Stimulated activated CD8-positive, alpha-beta memory T cell treated with anti-CD3 and anti-CD28 coated beads, Interleukin-7, amount 100 ng/mL, for 24 hours (primary cell): ENCODE measurements at places on chromosomes 3 and 15.

DNA sequence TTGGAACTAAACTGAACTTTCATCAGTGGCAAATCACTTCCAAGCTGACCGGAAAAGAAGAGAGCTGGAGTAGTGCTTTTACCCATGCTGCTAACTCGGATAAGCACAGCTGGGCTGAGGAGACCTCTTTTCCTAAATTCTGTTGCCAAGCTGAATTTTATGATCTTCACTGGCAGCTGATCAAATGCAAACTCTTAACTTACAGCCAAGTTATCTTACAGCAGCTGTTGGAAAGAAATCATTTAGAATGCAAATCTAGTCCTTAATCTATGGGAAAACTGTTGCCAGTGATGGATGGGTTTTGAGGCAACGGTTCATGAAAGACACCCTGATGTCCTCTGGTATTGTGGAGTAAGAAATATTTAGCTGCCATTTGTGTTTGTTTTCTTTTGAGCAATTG is 216.5 kb downstream of the ZNF385D start:
- no peak for DNase-seq

- DNase-seq: no peak
Observed at GRCh38 chr3:170638988-170639387, 53.1 kb upstream of the SLC7A14 start.

- DNase-seq: peak; percentile 47
Observed at GRCh38 chr3:48661501-48662144, 1.1 kb downstream of the CELSR3 start.

- no peak for DNase-seq
Observed at GRCh38 chr15:47720555-47720954, 3.2 kb downstream of the SEMA6D start.

DNA sequence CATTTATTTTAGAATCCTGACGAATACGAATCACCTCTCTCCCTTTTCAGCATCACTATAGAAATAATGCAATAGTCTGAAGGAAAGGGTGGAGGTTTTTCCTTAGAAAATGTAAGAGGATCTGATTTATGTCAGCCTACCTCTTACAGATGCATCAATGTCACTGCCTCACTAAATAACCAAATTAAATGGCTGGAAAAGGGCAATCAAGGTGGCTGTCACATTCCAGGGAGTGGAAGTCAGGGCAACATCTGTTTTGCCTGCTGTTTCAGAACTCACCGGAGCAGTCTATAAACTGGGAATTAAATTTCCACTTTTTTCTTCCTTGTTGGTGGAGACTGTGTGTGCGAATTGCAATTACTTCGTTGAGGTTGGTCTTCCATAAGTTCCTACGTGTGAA is 299.3 kb upstream of the PDZRN3 start:
- DNase-seq: no peak

GRCh38 chr3:17915341-17915740 is 172.9 kb upstream of the TBC1D5 start:
- no peak for DNase-seq

- no peak for DNase-seq
Observed at GRCh38 chr3:79810581-79810980, 42.8 kb upstream of the ROBO1 start.

- DNase-seq: no peak
Observed at GRCh38 chr15:23095796-23096195, 40.8 kb downstream of the GOLGA6L1 start.

GRCh38 chr3:109023656-109024254 is 70.1 kb upstream of the GUCA1C start:
- DNase-seq: peak; percentile 2

- DNase-seq: no peak
Observed at GRCh38 chr3:8954938-8955763, 8.1 kb downstream of the RAD18 start.

GRCh38 chr3:114079761-114080160 is 23.2 kb downstream of the QTRT2 start:
- no peak for DNase-seq

DNA sequence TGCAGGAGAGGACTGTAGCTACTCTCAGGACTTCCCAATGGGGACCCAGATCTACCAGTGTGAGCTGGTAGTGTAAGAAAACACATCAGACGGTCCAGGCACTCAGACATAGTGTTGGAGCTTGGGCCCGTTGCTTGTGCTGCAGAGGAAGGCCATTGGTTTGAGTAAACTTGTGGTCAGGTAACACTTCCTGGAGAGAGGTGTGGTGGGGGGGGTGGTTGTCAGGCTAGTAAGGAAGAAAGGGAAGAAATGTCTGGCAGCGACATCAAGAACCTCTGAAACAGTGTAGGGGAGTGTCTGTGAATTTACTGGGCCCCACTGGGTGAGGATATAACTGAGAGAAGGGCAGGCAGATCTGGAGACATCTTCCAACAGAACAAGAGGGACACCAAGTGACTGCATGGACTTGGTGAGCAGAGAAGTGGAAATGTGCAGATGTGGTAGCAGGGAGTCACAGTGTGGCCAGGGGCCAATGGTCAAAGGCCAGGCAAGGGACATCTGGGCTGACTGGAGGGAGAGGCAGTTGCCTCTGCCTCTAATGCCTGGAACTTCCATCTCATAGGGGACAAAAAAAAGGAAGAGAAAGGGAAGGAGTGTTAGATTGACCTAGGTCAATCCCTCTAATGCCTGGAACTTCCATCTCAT is 63.7 kb upstream of the MRPS22 start:
- no peak for DNase-seq

GRCh38 chr3:118637846-118638245 is 396.8 kb downstream of the IGSF11 start:
- no peak for DNase-seq

DNA sequence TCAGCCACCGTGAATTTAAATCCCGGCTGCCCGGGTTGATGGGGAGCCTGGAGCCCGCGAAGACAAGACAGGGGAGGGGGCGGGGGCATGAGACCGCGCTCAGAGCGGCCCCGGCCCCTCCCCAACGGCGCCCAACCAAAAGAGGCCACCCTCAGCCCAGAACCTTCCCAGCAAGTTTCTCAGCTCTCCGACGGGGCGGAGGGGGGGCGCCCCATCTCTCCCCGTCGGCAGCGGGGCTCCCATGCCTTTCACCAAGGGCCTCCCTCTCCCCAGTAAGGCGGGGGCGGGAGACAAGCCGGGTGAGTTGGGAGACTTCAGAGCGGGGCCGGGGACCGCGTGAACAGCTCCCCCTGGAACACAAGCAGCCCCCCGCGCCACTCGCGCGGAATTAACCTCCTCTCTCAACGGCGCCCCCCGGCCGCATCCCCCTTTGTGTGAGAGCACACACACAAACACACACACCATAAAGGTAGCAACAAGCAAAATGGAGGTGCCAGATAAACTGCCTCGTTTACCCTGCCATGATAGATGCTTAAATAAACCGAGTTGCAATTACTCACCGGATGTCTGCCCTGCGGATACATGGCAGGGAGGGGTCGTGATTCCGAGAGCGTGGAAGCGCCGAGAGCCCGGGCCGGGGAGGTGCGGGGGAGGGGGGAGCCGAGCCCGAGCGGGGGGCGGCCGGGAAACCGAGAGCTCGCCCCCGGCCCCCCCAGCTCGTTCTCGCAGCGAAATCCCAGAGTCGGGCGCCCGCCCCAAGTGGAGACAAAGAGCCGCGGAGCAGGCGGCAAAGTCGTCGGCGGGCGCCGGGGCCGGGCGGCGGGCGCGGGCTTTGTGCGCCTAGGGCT is 1.3 kb downstream of the TLE3 start:
- DNase-seq: peak; percentile 21

DNA sequence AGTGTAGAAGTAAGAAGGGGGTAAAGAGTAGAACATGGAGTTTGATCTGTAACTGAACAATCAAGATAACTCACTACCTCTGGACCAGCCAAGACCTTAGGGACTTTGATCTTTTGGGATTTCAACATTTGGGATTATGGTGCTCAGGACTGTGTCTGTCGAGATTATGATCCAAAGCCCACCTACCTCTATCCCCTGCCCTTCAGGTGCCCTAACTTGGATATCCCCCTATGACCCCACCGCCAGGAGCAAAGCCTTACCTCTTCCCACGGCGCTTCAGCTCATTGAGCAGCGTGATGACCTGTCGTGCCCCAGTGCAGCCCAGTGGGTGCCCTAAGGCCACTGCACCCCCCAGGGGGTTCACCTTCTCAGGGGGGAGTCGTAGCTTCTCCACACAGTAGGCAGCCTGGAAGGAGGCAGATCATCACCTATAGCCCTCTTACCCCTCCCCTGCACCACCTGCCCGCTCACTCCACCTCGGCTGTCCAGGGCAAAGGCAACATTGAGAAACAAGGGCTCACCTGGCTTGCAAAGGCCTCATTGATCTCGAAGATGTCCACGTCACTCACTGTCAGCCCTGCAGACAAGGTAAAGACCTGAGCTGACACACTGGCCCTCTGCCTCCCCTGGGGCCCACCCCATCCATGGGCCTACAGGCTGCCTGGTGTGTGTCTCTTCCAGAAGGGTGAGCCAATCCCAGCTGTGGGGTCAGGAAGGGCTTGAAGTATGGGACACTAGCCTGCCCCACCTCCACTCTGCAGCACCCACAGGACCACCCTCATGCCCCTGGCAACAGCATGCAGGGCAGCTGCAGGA is 11.4 kb downstream of the ACAA1 start:
- no peak for DNase-seq
